ENCODE measurements at places on chromosomes 7 and 10.

DNA sequence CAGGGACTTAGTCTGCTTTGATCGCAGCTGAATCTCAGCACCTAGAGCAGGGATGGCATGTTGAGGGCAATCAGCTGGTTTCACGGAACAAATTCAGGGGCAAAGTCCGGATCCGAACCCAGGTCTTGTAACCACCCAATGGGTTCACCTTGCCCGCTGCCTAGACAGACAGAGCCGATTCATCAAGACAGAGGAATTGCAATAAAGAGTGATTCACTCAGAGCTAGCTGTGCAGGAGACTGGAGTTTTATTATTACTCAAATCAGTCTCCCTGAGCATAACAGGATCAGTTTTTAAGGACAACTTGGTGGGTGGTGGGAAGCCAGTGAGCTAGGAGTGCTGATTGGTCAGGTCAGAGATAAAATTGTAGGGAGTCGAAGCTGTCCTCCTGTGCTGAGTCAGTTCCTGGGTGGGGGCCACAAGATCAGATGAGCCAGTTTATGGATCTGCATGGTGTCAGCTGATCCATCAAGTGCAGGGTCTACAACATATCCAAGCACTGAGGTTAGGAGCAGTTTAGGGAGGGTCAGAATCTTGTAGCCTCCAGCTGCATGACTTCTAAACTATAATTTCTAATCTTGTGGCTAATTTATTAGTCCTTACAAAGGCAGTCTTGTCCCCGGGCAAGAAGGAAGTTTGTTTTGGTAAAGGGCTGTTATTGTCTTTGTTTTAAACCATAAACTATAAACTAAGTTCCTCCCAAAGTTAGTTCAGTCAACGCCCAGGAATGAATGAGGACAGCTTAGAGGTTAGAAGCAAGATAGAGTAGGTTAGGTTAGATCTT lies 43.5 kb upstream of the CHST3 start:
- no peak for DNase-seq

GRCh38 chr10:131851346-131851745 lies 49.5 kb upstream of the PPP2R2D start:
- DNase-seq: no peak

GRCh38 chr10:89163265-89163995 lies 43.7 kb downstream of the CH25H start:
- no peak for DNase-seq

DNA sequence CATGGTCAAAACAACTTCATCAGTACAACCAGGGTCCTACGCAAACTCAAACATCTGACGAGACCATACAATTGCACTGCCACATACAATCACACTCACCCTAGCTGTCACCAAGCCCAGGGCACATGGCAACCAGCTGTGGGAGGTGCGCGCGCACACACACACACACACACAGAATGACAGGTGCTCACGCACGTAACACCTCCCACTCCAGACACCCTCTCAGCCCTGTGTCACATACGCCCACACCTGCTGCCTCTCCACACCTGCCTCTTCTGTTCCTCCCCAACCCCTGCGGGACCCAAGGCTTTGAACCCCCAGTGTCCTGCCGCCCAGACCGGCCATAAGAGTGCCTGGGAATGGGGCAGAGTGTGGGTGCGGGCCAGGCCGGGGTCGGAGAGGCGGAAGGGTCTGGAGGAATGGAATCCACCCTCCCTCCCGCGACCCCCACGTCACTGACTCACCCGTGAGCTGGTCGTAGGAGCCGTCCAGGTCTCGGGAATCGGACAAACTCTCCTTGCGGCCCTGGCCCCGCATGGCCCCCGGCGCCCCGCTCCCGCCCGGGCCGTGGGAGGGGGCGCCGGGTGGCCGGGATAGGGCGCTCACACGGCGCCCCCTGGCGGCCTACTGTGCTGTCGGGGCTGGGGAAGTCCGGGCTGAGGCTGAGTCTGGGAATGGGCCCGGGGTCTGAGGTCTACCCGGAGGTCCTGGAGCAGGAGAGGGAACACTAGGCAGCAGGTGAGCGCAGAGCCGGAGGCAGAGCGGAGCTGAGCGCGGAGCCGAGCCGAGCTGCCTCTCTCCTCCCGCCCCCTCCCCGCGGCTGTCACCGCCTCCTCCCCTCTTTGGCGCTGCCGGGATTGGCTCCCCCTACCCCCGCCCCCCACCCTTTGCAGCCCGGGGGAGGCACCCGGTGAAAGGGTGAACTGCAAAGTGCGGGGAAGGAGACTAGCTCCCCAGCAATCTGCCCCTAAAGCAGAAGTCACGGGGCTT lies at the start of gene KCNIP2:
KCNIP2 (minus strand) TSS at position 769 of the 990 bp plus-strand sequence; CDS start at position 537, 232 bp downstream.
- no peak for DNase-seq

GRCh38 chr7:48728799-48729198 lies 195.5 kb upstream of the CDC14C start:
- no peak for DNase-seq

- DNase-seq: no peak
Observed at GRCh38 chr7:46207931-46208634, 287.0 kb upstream of the IGFBP3 start.

- DNase-seq: no peak
Observed at GRCh38 chr10:71714031-71714410, 5.6 kb downstream of the C10orf105 start.

GRCh38 chr7:117153016-117153545 lies 169.8 kb downstream of the WNT2 start:
- DNase-seq: no peak

DNA sequence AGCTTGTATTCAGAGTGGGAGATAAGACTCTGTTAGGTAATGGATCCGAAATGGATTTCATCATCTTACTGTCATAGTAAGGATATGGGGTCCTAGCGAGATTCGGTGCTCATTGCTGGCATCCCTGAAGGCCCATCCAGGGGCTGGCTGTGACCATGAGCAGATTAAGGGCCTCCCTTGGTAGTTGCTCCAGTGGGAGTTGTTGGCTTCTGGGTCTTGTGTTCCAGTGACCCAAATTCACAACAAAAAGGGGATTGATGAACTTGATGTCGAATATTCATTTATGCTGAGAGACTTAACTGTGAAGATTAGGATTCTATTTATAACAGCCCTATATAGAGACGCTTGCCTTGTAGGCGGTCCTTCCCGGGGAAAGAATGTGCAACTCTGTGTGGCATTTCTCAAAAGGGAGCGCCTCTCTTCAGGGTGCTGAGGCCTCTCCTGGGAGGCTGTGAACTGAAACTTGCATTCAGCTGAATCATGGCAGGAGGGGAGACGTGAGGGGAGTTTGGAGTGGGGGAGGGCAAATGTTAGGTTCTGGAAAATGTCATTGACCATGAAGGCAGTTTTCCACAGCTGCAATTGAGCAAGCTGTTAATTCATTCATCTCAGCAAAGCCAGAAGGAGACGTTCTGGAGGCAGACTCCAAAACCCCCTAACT lies 233.1 kb upstream of the FZD8 start:
- peak; percentile 23 for DNase-seq

- no peak for DNase-seq
Observed at GRCh38 chr10:64369885-64370773, 848.9 kb downstream of the REEP3 start.

- DNase-seq: peak; percentile 90
Observed at GRCh38 chr7:134619627-134620331, 26.9 kb upstream of the BPGM start.

GRCh38 chr7:138546064-138546619 lies 86.1 kb downstream of the TRIM24 start:
- no peak for DNase-seq

DNA sequence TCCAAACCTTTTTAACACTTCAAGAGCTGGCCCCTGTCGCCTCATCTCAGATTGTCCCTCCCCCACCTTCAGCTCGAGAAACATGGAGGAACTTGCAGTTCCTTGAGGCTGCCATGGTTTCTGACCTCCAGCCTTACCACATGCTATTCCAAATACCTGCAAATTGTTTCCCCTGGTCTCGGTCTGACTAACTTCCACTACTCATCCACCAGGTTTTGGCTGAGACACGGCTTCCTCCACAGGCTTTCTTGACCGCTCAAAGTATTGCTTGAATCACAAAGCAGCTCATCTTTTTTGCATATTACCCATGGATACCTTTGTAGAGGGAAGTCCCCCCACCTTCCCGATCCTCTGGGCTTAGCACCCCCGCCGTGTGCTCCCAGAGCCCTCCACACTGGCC lies 5.2 kb upstream of the SAMD8 start:
- DNase-seq: no peak

GRCh38 chr7:30344513-30344912 lies 60.1 kb downstream of the ZNRF2 start:
- DNase-seq: no peak

DNA sequence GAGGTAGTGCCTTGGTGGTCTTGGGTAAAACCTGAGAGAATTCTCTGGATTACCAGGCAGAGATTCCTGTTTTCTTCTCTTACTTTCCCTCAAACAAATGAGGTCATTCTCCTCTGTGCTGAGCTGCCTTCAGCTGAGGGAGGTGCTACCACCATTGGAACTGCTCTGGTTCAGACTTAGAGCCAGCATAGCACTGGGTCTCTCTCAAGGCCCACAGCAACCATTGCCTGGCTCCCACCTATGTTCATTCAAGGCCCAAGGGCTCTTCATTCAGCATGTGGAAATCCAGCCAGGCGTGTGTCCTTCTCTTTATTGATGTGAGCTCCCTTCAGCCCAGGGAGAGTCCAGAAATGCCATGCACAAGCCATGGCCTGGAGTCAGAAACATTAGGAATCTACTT lies 261.1 kb downstream of the NRG3 start:
- no peak for DNase-seq

DNA sequence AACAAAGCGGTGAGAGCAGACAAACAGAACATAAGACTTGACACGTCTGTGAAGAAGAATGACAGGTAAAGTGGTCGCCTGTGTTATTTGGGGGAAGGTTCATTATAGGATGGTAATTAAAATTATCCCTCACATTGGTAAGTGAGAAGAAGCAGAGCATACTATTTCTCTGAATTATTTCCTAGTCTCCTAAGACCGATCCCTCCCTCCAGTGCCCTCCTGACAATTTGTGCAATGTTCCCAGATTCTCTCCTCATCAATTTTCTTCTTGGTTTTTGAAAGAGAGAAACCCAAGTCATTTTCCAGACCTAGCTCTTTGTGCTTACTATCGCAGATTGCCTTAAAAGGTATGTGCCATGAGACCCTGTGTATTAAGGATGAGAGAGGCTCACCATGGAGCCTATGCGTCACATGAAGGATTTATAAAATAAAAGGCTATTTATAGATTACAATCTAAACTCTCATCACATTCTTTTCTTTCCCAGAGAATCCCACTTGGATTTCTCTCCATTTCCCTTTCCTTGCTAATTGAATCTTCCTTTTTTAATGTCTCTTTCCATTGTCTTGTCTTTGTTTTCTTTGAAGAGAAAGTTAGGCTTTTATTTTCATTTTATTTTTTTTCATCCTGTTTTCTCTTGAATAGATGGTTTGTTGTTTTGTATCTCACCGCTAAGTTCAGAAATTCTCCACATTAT lies 112.0 kb downstream of the PPP1R3A start:
- no peak for DNase-seq

GRCh38 chr7:158358926-158359645 lies 228.5 kb downstream of the PTPRN2 start:
- no peak for DNase-seq

DNA sequence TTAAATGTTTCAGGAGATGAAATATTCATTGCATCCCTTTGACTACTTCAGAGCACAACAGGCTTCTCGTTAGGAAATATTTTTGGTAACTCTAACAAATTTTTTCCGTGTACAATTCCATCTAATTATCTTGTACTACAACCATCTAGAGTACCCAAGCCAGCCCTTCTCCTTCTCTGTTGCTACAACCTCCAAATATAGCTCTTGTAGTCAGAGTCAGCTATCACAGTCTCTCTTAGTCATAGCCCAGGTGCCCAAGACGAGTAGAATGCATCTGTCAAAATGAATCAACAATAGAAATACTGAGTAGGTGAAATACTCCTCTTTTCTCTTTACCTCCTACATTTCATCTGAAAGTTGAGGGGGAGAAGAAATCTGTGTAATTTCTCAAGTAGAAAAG lies 74.0 kb downstream of the INHBA start:
- no peak for DNase-seq

Data from skeletal muscle cell (primary cell).